ENCODE measurements at places on chromosomes 7 and 10.
A peak's percentile ranks its signal among the peaks of the same experiment; 100 is the strongest.

DNA sequence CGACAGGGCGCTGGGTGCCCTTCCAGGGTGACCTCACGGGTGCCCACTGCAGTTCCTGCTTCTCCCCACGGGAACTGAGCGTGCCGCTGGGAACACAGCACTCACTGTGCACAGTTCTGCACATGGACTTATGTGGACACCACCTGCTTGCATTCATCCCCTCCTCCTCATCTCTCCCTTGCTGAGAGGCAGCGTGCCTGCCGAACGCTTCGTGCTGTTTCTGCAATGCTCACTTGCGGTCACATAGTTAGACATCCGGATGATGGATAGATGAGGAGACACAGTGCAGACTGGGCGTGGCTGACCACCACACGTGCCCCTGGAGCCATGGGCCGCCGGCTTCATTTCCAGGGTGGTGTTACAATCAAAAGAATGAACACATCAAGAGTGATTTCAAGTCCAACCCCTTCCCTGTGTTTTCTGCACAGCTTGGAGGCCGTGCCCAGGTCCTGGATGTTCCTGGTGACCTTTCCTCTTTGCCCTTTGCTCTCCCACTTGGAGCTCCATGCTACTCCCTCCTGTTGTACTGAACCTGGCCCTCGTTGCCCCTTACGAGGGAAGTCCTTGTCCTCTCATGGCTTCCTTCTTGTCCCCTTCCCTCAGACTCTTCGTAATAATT is 119.4 kb downstream of the VIPR2 start:
- DNase-seq, result no peak

- DNase-seq, result no peak
Observed at GRCh38 chr7:36336390-36336789, 53.3 kb upstream of the ANLN start.

GRCh38 chr10:73887294-73888039 is 13.1 kb upstream of the CAMK2G start:
- DNase-seq, result no peak

DNA sequence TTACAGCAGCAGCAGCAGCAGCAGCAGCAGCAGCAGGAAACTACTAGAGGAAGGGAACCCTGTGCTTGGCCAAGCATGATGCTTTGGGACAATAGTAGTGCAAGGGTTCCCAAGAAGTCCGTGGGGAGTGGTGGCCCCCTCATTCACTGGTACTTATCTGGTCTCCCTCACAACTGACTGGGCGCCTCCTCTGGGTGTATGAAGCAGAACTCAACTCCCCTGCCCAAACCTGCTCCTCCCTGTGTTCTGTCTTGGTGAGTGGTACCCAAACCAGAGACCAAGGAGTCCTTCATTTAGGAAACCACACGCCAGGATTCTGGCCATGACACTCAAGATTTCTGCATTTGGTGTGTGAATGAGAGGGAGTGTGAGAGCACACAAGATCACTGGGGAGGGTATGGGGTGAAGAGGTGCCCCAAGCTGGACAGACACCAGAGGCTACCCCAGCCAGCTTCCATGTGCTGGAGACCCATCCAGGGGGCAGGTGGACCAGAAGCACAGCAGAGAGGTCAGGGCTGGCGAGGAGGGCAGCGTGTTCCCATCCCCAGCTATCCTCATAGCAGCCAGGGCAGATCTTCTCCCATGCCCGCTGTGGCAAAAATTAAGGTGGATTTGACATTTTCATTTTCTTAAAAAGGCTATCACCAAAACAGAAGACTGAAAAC is 10.6 kb upstream of the ZNF777 start:
- no peak for DNase-seq

DNA sequence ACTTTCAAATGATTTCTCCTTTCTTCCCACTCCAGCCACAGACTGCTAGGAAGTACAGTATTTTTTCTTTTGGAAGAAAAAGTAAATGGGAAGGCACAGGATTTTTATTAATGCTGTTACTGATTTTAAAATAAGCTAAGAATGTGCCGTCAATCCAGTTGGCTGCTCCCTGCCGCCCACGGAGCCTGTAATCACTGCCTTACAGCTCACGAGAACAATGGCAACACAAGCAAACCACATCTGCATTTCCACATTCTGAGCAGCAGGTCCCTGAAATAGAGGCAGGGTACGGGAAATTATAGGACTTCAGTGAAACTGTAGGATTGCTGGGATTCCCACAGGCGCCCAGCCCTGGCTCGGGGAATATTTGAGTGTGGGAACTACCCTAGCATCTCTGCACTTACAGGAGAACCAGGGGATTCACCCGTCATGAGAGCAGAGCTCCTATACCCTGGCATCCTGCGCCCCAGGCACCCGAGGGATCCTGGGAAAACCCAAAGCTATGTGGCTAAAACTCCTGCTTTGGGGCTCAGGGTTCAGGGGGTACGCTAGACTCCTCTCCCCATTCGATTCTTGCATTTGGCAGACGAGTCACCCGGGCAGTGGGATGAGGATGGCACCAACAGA is 72.9 kb upstream of the TNS3 start:
- DNase-seq, result no peak

DNA sequence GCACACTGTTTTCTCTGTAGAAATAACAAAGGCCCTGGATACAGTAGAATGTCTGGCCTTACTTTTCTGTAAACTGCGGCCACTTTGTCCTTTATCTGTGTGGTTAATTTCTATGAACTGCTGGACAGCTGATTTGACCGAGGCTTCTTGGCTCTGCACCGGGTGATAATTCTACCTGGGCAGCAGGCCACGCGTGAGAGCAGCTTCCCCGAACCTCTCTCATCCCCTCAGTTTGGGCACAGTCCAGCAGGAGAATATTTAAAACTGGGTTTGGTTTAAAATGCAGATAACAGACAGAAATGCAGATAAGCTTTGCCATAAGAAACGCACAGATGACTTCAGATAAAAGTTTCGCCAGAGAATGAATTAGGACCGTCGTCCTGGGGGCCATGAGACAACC is 81.0 kb downstream of the CELF2 start:
- no peak for DNase-seq

- no peak for DNase-seq
Observed at GRCh38 chr10:36880898-36881297, 244.5 kb upstream of the ANKRD30A start.

- no peak for DNase-seq
Observed at GRCh38 chr10:88094795-88095194, 231.4 kb downstream of the PTEN start.

DNA sequence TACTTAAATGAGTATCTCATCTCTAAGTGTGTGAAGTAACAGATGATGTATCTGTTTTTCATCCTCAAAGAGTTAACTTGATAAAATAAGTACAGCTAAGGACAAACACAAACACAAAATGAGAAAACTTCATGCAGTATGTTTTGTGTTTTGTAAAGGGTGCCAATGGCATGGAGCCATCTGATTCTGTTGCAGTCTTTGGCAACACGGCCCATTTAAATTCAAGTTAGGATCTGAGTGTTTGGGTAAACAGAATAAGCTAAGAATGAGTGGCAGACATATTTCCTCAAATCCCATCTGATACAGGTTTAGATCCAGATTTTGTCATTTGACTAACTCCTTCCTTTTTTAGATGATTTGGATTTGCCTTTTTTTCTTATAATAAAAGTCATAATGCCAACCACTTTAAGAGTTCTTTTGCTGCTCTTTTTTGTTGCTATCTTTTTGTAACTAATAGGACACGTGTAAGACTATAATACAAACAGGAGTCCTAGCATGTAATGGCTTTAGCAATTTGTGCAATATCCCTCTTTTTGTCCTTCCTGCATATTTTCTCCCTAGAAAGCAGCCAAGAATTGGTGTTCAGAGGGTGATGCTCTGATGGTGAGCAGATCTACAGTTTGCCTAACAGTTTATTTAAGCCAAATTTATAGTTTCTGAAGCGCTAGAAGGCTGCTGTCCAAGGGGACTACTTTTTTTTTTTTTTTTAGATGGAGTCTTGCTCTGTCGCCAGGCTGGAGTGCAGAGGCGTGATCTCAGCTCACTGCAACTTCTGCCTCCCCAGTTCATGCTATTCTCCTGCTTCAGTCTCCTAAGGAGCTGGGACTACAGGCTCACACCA is 18.9 kb upstream of the ACTA2 start:
- DNase-seq, result no peak

GRCh38 chr7:92635538-92635937 is 45.3 kb upstream of the FAM133B start:
- no peak for DNase-seq

- no peak for DNase-seq
Observed at GRCh38 chr7:94633014-94633341, 23.0 kb downstream of the SGCE start.

DNA sequence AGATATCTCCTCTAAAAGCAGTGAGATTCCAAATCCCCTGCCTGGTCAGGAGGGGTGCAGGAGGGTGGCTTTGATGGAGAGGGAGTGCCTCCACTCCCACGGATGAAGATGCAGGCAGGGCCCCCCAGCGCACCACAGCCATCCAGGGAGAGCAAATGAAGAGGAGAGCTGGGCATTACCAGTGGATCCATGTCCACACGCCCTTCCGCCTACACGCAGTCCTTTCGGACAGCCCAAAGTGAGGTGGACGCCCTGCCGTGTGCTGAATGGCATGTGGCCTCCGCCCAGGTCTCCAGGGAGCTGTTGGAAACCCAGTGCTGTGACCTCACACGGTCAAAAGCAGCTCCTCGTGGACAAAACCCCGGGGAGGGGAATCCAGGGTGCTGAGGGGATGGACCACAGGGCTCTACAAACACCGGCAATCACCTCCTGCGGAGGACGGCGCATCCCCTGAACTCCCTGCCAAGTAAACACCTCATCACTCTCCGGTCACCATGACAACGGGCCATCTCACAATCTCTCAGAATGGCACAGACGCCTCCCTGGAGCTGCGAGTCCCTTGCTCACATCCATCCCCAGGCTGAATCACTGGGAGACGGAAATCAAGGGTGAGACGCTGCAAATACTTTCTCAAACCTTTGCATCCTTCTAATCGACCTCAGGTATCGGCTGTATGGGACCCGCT is 35.0 kb upstream of the DNAAF5 start:
- no peak for DNase-seq

DNA sequence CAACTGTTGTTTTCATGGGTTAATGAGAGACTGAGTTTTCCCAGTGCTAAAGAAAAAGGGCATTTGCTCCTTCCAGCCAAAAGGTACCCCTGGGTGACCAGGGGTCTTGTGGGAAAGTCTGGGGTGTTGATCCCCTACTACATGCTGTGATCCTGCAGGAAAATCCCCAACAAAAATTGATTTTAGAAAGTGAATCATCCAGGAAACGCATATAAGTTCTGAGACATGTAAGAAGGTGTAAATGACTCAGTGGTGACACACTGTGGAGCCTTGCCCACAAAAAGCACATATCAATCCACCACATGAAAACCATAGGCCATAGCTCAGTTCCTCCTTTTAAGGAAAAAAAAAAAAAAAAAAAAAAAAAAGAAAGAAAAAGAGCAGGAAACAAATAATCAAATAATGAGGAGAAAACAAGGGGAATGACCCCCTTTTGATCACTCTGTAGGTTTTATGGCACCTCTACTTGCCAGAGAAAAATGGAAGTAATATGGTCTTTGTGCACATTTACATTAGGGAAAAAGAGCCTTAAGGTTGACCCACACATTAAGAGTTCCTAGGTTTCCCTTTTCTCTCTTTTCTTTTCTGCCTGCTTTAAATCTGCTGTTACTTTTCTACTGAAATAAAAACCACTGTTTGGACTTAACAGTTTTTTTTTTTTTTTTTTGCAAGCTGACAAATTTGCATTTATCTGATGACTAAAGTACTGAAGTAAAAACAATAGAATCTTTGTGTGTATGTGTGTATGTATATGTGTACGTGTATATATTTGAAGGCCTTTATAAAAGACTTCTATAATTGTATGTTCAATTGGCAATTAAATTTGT is 386.0 kb downstream of the KIF20B start:
- DNase-seq, result no peak

DNA sequence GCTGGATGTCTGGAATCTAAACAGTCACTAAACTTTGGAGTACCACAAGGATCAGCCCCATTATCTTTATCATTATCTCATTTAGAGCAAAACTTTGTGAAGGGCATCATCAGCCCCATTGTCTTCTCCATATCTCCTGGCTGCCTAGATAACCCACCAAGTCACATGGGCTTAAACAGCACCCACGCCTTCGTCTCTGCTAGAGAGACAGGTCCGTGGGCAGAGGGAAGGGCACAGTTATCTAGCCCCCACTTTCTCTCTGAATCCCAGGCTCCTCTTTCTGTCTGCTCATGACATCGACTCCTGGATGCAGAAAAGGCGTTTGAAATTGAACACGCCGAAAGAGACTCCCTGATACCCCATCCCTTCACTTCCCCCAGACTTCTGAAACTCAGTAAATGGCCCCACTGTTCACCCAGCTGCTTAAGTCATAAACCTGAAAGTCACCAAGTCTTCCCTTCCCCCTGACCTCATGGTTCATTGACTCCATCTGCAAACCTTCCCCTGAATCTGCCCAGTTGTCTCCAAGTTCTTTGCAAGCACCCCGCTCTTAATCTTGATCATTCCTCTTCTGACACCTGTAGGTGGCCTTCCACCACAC is 20.9 kb upstream of the PARD3 start:
- no peak for DNase-seq

GRCh38 chr7:94999069-94999351 is 91.6 kb downstream of the PPP1R9A start:
- no peak for DNase-seq

- peak; percentile 17 for DNase-seq
Observed at GRCh38 chr7:19982841-19983835, 209.7 kb upstream of the TMEM196 start.

GRCh38 chr10:34615770-34616169 is 199.3 kb downstream of the PARD3 start:
- no peak for DNase-seq

GRCh38 chr10:117860823-117861222 is 185.9 kb downstream of the RAB11FIP2 start:
- DNase-seq, result no peak

- DNase-seq, result no peak
Observed at GRCh38 chr7:77553123-77553522, 16.0 kb downstream of the PTPN12 start.

- DNase-seq, result peak; percentile 9
Observed at GRCh38 chr7:151387161-151388006, 22.5 kb downstream of the WDR86 start.

All from CD4-positive, alpha-beta T cell treated with Interleukin-15 for 1 hour (primary cell).